ENCODE measurements at places on chromosomes 5 and 9. TPM values are rescaled to one million over a fixed set of nuclear protein-coding genes. Genes with fewer than 3 reads are reported as not detected.

SCGB3A2 gene
- total RNA-seq: not detected

SLCO6A1 gene
- total RNA-seq: not detected

DBN1 gene
- total RNA-seq: 49.6 TPM

SLC45A2 gene
- total RNA-seq: 0.39 TPM

TMEM252 gene
- not detected for total RNA-seq

PPP3R2 gene
- 0.61 TPM for total RNA-seq

TRPM3 gene
- 57.1 TPM for total RNA-seq

C9 gene
- total RNA-seq: not detected

TMOD1 gene
- 34.0 TPM for total RNA-seq

TAF1L gene
- 0.10 TPM for total RNA-seq

PCDHGA12 gene
- total RNA-seq: 10.7 TPM

SAPCD2 gene
- total RNA-seq: 5.0 TPM

PLAC8L1 gene
- not detected for total RNA-seq

KLF4 gene
- total RNA-seq: 39.1 TPM

NOXA1 gene
- total RNA-seq: 7.1 TPM

DAB2IP gene
- 27.1 TPM for total RNA-seq

HSPA5 gene
- total RNA-seq: 65.0 TPM

MYO10 gene
- total RNA-seq: 27.9 TPM

ENTPD2 gene
- 5.7 TPM for total RNA-seq

TRIP13 gene
- 5.8 TPM for total RNA-seq

CYLC2 gene
- total RNA-seq: not detected

LHX3 gene
- not detected for total RNA-seq

KIF27 gene
- total RNA-seq: 13.1 TPM

C5orf34 gene
- 4.7 TPM for total RNA-seq

Data from spinal cord (tissue), 10 donors.